ENCODE measurements at places on chromosomes 7 and 10.

GRCh38 chr7:96837593-96837992, 127.9 kb upstream of the SEM1 start:
- H3K27ac ChIP-seq, result no peak overlapping the region
- no peak overlapping the region for H3K4me3 ChIP-seq

GRCh38 chr10:68828833-68829232, 1.5 kb downstream of the STOX1 start:
- H3K27me3 ChIP-seq, result no peaks in the 10 kb centered on the region
- no peak overlapping the region for H3K4me3 ChIP-seq
- H3K4me1 ChIP-seq, result peaks cover 5% of the 10 kb centered on the region
- no peaks in the 10 kb centered on the region for H3K36me3 ChIP-seq

DNA sequence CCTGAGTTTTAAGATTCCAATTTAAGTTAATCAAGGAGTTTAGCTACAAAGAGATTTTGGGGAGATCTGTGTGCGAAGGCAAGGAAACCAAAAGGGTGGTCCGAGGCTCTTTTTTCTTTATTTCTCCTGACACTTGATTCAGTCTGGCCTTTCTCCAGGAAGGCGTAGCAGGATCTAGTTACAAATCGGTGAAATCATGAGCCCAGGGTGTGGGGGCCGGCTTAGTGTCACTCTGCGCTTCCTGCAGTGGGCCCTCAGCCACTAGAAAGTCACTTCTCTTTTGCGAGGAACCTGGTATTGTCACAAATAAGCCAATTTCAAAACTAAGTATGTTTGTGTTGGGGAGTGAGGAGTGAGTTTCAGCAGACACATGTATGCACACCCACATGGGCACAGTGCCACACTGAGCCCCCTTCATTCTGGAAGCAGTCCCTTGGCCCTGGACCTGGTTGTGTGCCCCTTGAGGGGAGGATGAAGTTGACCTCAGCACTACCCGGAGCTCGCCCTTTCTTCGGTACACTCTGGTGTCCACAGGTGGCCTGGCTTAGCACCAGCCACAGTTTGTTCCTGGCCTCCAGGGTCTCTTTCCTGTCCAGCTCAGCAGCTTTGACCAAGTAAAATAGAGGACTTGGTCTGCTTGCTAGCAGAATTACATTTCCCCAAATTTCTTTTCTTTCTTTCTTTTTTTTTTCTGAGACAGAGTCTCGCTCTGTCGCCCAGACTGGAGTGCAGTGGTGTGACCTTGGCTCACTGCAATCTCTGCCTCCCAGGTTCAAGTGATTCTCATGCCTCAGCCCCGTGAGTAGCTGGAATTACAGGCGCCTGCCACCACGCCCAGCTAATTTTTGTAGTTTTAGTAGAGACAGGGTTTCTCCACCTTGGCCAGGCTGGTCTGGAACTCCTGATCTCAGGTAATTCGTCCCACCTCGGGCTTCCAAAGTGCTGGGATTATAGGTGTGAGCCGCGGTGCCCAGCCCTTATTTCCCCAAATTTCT, 84.0 kb upstream of the BTBD16 start:
- no peak overlapping the region for H3K4me3 ChIP-seq
- DNase-seq, result no peak
- H3K4me1 ChIP-seq, result peaks cover 29% of the 10 kb centered on the region
- no peak overlapping the region for H3K27ac ChIP-seq
- H3K36me3 ChIP-seq, result no peaks in the 10 kb centered on the region

DNA sequence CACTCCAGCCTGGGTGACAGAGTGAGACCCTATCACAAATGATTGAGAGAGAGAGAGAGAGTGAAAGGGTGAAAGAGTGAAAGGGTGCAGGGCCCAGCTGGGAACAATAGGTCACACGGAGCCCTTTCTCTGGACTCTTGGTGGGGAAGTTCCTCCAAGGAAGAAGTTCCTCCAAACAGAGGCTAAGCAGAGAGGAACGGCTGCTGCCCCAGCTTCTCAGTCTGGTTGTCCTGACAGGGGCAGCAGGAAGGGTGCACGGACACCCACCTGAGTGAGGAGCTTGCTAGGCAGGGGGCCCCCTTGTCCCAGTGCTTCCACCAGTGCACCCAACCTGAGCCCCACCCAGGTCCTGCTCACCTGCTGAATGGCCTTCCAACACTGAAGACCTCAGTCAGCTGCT, 38.8 kb upstream of the MYL10 start:
- H3K4me3 ChIP-seq, result no peak overlapping the region
- DNase-seq, result no peak
